ENCODE measurements at places on chromosomes 7 and 10.

GRCh38 chr7:17183630-17184328 is 114.7 kb upstream of the AHR start:
- DNase-seq = no peak

GRCh38 chr10:44384601-44385025 is 284 bp downstream of the CXCL12 start:
- DNase-seq = no peak

DNA sequence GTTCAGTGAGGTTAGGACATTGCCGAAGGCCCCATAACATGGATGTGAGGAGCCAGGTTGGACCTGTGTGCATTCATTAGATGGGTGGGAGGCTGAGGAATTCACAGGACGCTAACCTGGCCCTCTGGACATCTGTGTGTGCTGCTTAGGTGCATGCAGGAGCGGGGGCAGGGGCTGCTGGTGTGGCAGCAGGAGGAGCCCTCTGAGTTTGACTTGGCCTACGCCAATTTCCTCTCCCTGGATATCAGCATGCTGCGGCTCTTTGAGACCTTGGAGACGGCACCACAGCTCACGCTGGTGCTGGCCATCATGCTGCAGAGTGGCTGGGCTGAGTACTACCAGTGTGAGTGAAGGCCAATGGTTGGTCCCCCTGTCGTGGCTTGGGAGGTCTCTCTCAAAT is 34.5 kb upstream of the MMD2 start:
- no peak for DNase-seq

DNA sequence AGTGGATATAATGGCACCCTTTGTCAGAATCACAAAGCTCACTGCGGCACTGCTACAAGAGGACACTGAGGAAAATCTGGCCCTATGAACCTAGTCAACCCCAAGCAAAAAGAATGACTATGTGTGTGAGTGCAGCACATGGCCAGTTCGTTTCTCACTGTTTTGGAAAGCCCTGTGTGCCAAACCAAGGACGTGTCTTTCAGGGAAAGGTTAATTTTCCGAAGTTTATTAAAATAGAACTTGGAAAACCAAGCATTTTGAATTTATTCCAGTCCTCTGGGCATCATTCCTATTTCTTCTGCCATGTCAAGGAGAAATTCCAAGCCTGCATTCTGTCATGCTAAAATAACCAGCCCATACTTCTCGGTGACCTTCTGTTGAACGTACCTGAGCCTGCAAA is 471.8 kb downstream of the PLXDC2 start:
- DNase-seq = no peak

GRCh38 chr7:157699357-157700013 is 362.7 kb downstream of the DNAJB6 start:
- no peak for DNase-seq

DNA sequence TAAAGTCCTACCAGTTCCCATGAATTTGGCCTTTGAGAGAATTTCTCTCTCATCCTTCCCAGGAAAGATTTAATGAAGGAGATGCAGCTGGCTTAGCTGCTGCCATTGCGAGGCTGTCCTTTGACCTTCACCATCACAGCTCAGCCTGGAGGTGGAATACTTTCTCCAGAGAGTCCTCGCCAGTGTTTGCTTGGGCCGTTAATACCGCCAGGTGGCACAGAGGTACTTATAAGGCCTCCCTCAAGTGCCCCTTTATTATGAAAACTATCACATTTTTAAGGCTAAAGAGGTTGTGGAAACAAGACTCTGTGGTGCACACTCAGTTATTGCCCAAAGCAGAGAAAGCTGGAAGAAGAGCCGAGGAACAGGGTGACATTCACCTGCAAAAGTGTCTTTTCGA is 330.6 kb downstream of the CCSER2 start:
- no peak for DNase-seq

- DNase-seq = no peak
Measured at GRCh38 chr10:122554131-122555036, 6.2 kb upstream of the DMBT1 start.

GRCh38 chr7:45626441-45627430 is 52.6 kb downstream of the ADCY1 start:
- DNase-seq = no peak

GRCh38 chr7:50838675-50839377 is 56.1 kb upstream of the GRB10 start:
- no peak for DNase-seq

GRCh38 chr10:48523212-48523819 is 81.6 kb downstream of the ARHGAP22 start:
- DNase-seq = no peak

GRCh38 chr7:130351791-130352090 is 7.1 kb downstream of the CPA5 start:
- DNase-seq = no peak

GRCh38 chr7:83947260-83947659 is 247.3 kb downstream of the SEMA3A start:
- DNase-seq = no peak

- DNase-seq = no peak
Measured at GRCh38 chr7:137755846-137756651, 90.7 kb downstream of the DGKI start.

DNA sequence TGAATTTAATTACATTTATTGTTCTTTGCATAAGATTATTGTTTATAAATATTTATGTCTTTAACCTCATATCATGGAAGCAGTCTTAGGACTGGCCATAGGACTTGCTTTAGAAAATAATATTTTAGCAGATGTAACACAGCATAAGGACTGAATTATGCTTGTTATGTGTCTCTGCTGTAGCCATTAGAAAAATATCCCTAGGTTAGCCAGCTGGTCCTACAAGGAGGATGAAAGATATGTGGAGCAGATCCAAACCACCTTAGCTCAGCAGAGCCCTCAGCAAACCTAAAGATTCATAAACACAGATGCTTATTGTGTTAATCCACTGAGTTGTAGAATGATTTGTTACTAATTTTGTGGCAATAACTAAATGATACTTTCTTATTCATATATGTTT is 166.0 kb upstream of the COL1A2 start:
- no peak for DNase-seq

GRCh38 chr7:158404031-158404761 is 183.4 kb downstream of the PTPRN2 start:
- no peak for DNase-seq

DNA sequence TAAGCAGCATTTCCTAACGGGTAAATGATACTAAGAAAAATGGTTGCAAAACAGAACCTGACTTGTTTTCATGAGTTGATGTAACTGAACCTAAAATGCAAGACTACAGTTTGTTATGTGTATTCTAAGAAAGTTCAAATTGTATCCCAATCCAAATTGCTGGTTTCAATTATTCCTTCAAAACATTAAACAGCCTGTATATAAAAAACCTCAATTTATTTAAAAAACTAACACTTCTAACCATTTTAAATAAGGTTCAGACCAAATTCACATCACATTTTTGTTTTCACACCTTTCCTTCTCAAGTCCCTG is 80.9 kb downstream of the LRRC17 start:
- no peak for DNase-seq

DNA sequence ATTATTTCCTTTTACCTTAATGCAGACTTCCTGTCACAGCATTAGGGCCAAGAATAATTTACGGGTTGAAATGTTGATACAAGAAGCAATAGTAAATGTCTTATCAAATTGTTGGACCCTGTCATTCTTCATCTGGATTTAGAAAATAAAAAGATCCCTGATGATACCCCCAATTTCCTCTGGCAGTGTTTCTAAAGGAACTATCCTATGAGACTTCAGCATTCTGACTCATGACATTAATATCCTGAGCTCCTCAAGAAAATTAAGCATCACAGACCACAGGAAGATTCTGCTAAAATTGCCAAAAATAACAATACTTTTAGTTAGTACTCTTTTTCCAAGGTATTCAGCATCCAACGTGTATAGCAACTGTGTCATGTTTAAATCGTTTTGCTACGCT is 490.5 kb upstream of the ANKRD30A start:
- DNase-seq = no peak

GRCh38 chr10:131213741-131214505 is 97.6 kb downstream of the TCERG1L start:
- no peak for DNase-seq

- DNase-seq = no peak
Measured at GRCh38 chr10:62633976-62634375, 170.5 kb upstream of the ADO start.

- DNase-seq = no peak
Measured at GRCh38 chr7:71615017-71615416, 483.1 kb downstream of the GALNT17 start.

Measured in stimulated activated CD8-positive, alpha-beta memory T cell treated with anti-CD3 and anti-CD28 coated beads, Interleukin-4, amount 100 ng/mL, for 1 hour (primary cell).